Muscle of leg (tissue), 16 donors: ENCODE measurements at places on chromosomes 1 and 21. TPM values are rescaled to one million over a fixed set of nuclear protein-coding genes. Genes with fewer than 3 reads are reported as not detected.
A peak's percentile ranks its signal among the peaks of the same experiment; 100 is the strongest.

DNA sequence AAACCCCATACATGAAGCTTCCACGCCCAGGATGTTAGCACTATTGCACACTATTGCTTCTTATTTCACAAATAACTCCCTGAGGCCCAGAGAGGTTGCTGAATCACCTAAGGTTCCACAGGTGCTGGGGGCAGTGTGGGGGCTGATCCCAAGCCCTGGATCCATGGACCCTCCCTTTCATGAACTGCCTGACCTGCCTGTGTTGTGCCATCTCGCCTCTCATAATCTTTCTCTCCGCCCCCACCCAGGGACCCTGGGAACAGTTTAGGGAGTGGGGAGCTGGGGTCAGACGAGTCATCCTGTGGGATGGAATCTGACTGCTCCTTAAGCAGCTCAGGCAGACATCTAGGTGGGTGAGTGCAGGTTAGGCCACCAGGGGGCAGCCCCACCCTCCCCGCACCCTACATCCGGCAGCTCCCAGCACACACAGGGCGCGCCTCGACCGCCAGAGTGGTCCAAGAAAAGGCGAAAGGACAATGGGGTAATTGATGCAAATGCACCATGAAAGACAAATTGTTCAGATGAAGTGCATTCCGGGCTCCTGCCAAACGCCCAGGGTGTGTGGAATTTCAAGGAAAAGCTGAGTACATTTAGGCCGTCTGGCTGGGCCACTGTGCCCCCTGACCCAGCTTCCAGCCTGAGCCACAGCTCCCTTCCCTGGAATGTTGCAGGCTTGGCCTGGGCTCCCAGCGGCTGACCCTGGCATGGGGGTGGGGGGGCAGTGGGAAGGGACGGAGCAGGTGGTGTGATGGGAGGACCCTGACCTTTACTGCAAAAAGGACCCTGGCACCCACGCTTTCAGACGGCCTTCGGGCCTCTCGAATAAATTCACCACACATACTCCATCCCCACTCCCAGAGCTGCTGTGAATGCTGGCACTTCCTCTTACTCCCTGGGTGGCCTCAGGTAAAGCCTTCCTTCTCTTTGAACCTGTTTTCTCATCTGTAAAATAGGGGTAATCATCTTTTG, 20.8 kb downstream of the PHLDA3 start:
- H3K27me3 ChIP-seq, result no peaks in the 10 kb centered on the region
- peak overlapping the region; percentile 20 for H3K27ac ChIP-seq
- DNase-seq, result peak; percentile 67
- H3K4me1 ChIP-seq, result peaks cover 38% of the 10 kb centered on the region
- no peak overlapping the region for H3K4me3 ChIP-seq
- no peaks in the 10 kb centered on the region for H3K36me3 ChIP-seq

DNA sequence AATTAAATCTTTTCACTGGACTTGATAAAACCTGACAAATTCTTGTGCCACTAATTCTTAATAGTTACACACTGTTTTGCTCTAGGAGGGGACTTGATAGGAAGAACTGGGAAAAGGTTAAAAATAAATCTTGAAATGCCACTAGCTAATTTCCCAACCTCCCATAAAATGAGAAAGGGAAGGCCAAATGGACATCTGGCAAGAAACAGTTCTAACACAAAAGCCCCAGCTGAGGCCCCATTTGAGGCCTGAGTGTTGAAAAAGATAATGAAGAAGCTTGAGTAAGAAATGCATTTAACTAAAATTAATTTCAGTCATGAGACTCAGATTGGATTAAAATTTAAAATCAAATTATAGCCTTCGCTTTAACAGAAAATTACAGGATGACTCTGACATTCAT, 11.2 kb upstream of the RAP1GAP start:
- no peak overlapping the region for H3K27ac ChIP-seq
- no peak overlapping the region for H3K4me3 ChIP-seq
- peaks cover 20% of the 10 kb centered on the region for H3K36me3 ChIP-seq
- H3K4me1 ChIP-seq, result no peaks in the 10 kb centered on the region
- H3K27me3 ChIP-seq, result no peaks in the 10 kb centered on the region
- no peak for DNase-seq

LINGO4 gene
- 0.22 TPM for total RNA-seq

GRCh38 chr1:12143631-12144155, 23.1 kb upstream of the TNFRSF1B start:
- DNase-seq, result peak; percentile 79
- H3K27me3 ChIP-seq, result no peaks in the 10 kb centered on the region
- H3K4me1 ChIP-seq, result peaks cover 50% of the 10 kb centered on the region

SAMSN1 gene
- total RNA-seq, result 2.2 TPM

- H3K27me3 ChIP-seq, result no peaks in the 10 kb centered on the region
- no peaks in the 10 kb centered on the region for H3K36me3 ChIP-seq
- no peak for DNase-seq
- no peak overlapping the region for H3K27ac ChIP-seq
Measured at GRCh38 chr1:101260556-101261350, 23.9 kb downstream of the S1PR1 start.

DNA sequence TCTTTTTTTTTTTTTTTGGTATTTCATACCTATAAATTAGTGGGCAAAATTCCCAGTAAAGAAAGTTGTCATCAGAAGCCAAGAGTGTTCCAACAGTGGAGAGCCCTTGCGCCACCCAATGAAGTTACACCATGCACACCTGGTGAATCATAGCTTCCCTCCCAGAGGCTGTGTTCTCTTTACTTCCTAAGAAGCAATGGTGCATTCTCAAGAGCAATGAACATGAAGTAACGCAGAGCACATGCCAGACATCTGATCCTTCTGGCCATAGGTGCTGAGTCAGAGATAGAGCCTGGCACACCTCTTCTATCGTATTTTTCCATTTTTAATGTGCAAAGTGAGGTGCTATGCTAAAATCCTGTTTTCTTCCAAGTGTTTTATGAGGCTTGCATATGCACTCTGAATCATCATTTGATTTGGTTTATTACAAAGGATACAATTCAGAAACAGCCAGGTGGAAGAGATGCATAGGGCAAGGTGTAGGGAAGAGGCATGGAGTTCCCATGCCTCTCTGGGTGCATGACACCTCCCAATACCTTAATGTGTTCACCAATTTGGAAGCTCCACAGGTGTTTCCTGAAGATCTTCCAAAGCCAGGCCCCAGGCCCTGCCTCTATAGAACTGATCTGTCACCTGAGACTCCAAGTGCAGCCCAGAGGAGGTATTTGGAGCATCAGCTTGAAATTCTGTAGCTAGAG, 408.0 kb downstream of the SIPA1L2 start:
- H3K4me1 ChIP-seq, result no peaks in the 10 kb centered on the region
- no peaks in the 10 kb centered on the region for H3K36me3 ChIP-seq
- no peak overlapping the region for H3K27ac ChIP-seq
- no peak overlapping the region for H3K4me3 ChIP-seq

DNA sequence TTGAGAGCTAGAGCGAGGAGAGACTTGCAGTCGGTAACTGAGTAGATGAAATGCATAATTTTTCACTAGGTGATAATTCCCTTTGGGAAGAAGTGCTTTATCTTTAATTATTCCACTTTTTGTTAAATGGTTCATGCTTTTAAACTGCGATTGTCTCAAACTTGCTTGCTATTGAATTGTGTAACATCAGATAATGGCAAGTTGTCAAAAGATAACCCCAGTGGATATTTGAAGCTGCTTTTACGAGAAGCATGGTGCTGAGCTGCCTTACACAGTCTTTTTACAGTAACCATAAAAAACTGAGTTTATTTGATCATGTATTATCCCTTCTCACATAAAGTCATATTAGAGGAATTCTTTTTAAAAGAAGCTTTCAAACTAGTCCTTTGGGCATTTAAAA, 30.2 kb downstream of the TMEM50B start:
- H3K4me1 ChIP-seq, result no peaks in the 10 kb centered on the region
- peak; percentile 46 for DNase-seq
- peaks cover 3% of the 10 kb centered on the region for H3K36me3 ChIP-seq
- no peak overlapping the region for H3K27ac ChIP-seq
- H3K27me3 ChIP-seq, result no peaks in the 10 kb centered on the region
- no peak overlapping the region for H3K4me3 ChIP-seq

NTMT2 gene
- 1.8 TPM for total RNA-seq

RAD54L gene
- 2.8 TPM for total RNA-seq

DNA sequence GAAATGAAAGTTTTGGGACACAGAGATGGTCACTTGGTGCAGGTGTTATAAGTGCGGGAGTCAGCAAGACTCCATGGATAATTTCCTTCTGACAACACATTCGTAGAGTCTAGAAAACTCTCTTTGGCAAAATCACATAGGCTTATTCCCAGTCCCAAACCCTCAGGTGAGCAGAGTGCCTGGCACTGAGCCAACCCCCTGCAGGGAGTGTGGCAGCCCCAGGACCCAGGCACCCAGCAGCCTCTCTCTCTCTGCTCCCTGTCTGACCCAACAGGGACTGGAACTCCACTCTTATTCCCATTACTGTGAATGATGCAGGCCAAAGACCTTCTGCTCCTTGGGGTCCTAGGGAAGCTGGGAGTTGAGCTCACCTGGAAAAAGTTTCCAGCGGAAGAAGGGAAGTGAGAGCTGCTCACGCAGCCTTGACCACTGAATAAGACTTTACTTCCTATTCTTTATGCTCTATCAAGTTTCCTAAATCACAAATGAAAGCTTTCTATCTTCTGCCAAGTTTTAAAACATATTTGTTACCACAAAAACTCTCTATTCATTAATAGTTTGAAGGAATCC, 132.6 kb upstream of the ETV3 start:
- no peak overlapping the region for H3K4me3 ChIP-seq
- DNase-seq, result no peak
- H3K4me1 ChIP-seq, result no peaks in the 10 kb centered on the region
- peaks cover 9% of the 10 kb centered on the region for H3K27me3 ChIP-seq

DNA sequence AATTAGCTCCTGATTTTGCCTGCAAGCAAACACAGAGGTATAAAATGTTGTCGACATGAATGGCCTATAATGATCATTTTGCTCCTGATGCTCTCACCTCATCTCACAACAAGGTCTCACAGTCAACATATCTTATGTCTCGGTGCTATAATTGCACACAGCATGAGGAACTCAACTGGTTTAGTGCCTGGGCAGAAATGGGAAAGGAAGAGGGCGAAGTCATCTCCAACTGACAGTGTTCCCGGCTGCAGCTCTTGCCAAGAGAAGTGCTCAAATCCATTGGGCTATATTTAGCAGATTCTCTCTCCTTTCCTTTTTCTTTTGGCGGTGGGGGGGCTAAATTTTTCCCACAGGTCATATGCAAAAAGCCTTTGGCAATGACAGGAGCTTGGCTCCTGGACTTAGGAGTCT, 53.0 kb downstream of the SLC45A1 start:
- H3K4me1 ChIP-seq, result peaks cover 64% of the 10 kb centered on the region
- DNase-seq, result peak; percentile 93
- H3K36me3 ChIP-seq, result peaks cover 15% of the 10 kb centered on the region
- no peak overlapping the region for H3K4me3 ChIP-seq

DNA sequence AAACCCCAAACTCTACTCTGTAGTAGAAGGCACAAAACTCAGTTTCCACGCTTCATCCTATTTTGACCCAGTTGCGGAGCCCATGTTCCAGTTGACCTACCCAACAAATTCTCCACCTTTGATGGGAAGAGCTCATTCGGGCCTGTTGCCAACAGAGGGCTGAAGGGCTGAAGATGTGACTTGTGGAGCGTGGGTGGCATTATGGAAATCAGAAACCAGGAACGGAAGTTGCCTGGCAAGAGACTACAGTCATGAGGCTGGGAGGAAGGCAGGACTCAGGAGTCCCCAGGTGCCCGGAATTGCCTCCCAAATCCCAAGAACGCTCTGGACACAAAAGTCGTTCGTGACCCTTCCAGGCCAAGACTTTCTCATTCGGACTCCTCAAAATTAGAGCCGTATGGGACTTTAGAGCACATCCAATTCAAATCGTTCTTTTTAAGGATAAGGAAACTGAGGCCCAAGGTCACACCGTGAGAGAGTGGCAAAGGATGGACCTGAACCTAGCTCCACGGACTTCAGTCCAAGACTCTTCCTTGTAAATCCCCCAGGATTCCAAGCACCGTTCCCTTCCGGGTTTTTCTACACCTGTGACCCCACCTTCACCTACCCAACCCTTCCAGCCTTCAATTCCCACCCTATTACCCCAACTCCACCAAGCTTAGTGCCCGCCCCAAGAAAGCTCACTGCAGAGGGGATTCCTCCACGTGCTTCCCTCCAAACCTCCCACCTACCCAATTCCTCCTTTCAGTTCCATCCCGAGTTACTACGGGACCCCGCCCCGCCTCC, 739 bp downstream of the SMG5 start:
- H3K4me1 ChIP-seq, result peaks cover 21% of the 10 kb centered on the region
- peak; percentile 38 for DNase-seq
- peak overlapping the region; percentile 77 for H3K4me3 ChIP-seq
- H3K36me3 ChIP-seq, result peaks cover 31% of the 10 kb centered on the region

DNA sequence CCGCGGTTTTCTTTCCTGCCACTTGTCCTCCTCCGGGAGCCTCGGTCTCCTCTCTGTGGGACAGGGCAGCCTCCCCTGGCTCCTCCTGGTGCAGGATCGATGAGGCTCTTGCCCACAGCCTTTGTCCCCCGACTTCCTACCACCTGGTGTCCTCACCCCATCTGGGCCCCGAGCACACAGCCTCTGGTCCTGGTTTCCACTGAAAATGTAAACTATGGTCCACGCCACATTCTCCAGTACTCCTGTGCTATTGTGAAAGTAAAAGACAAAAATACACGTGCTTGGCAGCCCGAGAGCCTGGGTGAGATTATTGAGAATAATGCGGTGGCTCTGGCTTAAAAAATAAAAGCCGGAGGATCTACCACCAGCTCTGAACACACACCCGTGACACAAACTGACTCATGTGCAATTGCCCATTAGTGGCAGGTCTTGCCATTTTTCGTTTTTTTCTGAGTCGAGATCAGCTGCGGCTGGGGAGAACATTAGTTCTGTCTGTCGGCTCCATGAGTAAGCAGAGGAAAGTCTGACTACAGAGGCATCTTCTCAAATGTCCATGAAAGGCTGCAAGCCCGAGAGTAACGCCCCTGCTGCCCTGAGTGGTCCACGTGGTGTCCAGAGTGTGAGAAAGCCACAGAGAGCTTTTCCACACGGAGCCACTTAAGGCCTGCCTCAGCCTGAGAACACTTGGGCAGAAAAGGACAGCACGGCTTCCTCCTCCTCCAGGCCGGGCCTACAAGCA, 5.7 kb upstream of the COL6A2 start:
- peak; percentile 97 for DNase-seq
- H3K36me3 ChIP-seq, result no peaks in the 10 kb centered on the region
- H3K4me1 ChIP-seq, result peaks cover 35% of the 10 kb centered on the region
- no peak overlapping the region for H3K4me3 ChIP-seq
- no peaks in the 10 kb centered on the region for H3K27me3 ChIP-seq

- H3K27ac ChIP-seq, result no peak overlapping the region
- no peak for DNase-seq
- H3K36me3 ChIP-seq, result no peaks in the 10 kb centered on the region
- no peak overlapping the region for H3K4me3 ChIP-seq
Measured at GRCh38 chr1:50603274-50604271, 180.3 kb upstream of the DMRTA2 start.

GRCh38 chr1:47213230-47213963, 18.6 kb downstream of the TAL1 start:
- H3K36me3 ChIP-seq, result no peaks in the 10 kb centered on the region
- peaks cover 13% of the 10 kb centered on the region for H3K4me1 ChIP-seq
- peak overlapping the region; percentile 82 for H3K27ac ChIP-seq
- H3K4me3 ChIP-seq, result no peak overlapping the region
- peaks cover 26% of the 10 kb centered on the region for H3K27me3 ChIP-seq

ADSS2 gene
- total RNA-seq, result 15.4 TPM

GRCh38 chr1:15196807-15197530, 43.4 kb downstream of the TMEM51 start:
- peaks cover 8% of the 10 kb centered on the region for H3K4me1 ChIP-seq
- H3K27me3 ChIP-seq, result no peaks in the 10 kb centered on the region
- H3K4me3 ChIP-seq, result no peak overlapping the region

CLDN17 gene
- total RNA-seq, result not detected

GRCh38 chr21:42229676-42230075, 10.7 kb downstream of the ABCG1 start:
- no peak for DNase-seq
- no peaks in the 10 kb centered on the region for H3K27me3 ChIP-seq

ICOSLG gene
- 1.9 TPM for total RNA-seq

- DNase-seq, result no peak
- no peaks in the 10 kb centered on the region for H3K36me3 ChIP-seq
- H3K27me3 ChIP-seq, result peaks cover 7% of the 10 kb centered on the region
Measured at GRCh38 chr1:94111879-94112278, 9.1 kb downstream of the ABCA4 start.

OR10Z1 gene
- total RNA-seq, result not detected
